Spleen (tissue), 13 donors: ENCODE measurements at places on chromosomes 7 and 10. TPM values are rescaled to one million over a fixed set of nuclear protein-coding genes. Genes with fewer than 3 reads are reported as not detected.

DNA sequence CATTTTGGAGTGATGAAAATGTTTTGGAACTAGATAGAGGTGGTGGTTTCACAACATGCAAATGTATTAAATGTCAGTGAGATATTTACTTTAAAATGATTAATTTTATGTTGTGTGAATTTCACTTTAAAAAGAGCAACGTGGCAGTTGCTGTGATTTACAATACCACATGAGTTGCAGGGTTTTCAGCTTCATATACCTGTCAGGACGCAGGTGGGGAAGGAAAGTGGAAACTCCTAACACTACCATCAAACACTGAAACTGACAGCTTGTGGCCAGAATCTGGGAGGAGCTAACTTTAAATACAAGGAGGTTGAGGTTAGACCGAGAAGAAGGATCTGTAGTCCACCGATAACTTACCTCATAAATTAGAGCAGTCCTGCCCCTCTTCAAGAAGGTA is 168.9 kb upstream of the TMEM72 start:
- H3K27ac ChIP-seq = no peak overlapping the region
- no peak for DNase-seq
- H3K27me3 ChIP-seq = no peaks in the 10 kb centered on the region
- no peaks in the 10 kb centered on the region for H3K4me1 ChIP-seq
- no peak overlapping the region for H3K4me3 ChIP-seq

The GPNMB gene
- 64.8 TPM for polyA plus RNA-seq

DNA sequence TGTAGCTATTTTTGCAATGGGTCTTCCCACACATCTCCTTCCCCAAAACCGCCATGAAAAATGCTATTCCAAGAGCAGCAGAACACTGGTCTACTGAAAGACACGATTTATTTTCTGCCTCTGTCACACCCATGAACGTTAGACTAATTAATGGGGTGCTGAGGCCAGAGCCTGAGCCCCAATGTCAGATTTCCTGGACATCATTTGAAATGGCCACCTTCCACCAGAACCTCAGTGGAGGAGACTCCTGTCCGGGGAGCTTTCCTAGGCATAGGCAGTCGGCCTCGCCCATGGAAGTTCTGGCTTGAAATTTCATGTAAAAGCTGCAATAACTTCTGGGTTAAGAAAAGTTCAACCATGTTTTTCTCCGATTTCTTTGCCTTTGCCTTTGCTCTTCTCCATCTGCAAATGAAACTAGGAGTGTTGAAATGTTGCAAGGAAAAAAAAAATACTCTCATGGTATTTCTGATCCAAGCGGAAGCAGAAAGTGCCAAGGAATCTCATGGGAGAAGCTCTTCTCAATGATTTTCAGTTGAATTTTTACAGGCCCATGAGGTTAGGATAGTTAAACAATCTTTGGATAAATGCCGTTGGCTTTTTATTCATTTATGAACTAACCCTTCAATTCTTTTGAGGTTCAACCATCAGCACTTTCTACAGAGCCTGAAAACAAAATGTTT is 570.8 kb upstream of the MGMT start:
- no peak for DNase-seq
- H3K27me3 ChIP-seq = no peaks in the 10 kb centered on the region
- H3K4me3 ChIP-seq = no peak overlapping the region
- H3K36me3 ChIP-seq = no peaks in the 10 kb centered on the region
- H3K27ac ChIP-seq = no peak overlapping the region

DNA sequence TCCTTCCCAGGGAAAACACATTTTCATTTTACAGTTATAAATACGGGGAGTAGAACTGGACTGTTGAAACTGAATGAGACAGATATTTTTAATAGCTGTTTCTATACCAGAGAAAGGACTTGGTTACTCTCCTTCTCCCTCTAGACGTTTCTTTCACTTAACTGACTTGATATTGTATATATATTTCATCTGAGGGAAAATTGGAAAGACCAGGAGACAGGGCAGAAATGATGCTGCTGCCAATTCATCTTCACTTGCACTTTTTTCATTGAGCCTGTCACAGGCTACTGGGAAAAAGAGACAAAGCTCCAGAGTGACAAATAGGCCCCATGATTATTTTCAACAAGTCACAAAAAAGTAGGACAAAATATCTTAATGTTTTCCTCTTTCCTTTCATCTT is 636.0 kb upstream of the TPK1 start:
- no peak overlapping the region for H3K27ac ChIP-seq
- H3K4me1 ChIP-seq = no peaks in the 10 kb centered on the region
- DNase-seq = no peak
- no peaks in the 10 kb centered on the region for H3K36me3 ChIP-seq

GRCh38 chr10:75508239-75508813 is 76.9 kb downstream of the LRMDA start:
- H3K4me1 ChIP-seq = no peaks in the 10 kb centered on the region
- no peak overlapping the region for H3K27ac ChIP-seq
- no peaks in the 10 kb centered on the region for H3K27me3 ChIP-seq
- no peak overlapping the region for H3K4me3 ChIP-seq
- DNase-seq = no peak

- no peaks in the 10 kb centered on the region for H3K36me3 ChIP-seq
- H3K4me1 ChIP-seq = no peaks in the 10 kb centered on the region
- no peaks in the 10 kb centered on the region for H3K27me3 ChIP-seq
Observed at GRCh38 chr7:19318287-19318686, 173.1 kb upstream of the FERD3L start.

The GPRIN2 gene
- polyA plus RNA-seq = not detected

- no peaks in the 10 kb centered on the region for H3K27me3 ChIP-seq
- H3K27ac ChIP-seq = no peak overlapping the region
Observed at GRCh38 chr7:27520815-27521790, 141.6 kb downstream of the HIBADH start.

DNA sequence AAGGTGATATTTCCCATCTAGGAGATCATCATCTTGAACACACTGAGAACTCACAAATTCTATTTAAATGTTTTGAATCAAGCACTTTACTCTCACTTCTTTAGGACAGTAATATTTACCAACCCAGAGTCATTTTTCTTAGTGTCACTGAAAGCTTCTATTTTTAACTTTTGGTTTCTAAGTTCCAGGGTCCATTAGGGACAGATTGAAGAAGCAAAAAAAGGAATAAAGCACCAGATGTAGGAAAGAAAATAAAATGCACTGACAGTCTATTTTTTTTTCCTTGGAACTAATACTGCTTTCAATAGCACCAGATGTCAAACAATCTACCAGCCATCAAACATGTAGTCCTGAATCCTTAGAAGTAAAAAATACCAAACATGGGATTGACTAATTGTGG is 526.7 kb upstream of the LRRN3 start:
- H3K4me1 ChIP-seq = no peaks in the 10 kb centered on the region
- H3K36me3 ChIP-seq = no peaks in the 10 kb centered on the region
- H3K4me3 ChIP-seq = no peak overlapping the region
- no peak overlapping the region for H3K27ac ChIP-seq

DNA sequence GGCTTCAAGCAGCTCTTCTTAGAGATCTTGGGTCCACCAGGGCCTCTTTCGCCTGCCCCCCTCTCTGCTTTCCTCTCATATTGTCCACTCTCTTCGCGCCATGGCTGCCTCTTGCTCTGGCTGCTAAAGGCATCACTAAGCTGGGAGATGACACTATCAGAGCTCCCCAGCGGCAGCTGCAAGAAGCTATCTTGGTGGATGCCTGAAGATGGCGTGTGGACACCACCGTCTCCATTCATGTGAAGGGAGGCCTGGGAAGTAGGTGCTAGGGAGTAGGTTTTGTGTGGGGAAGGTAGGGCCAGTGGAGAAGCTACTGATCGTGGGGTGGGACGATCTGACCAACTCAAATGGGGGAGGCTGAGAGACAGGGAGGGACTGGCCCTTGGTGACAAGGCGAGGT is 45.9 kb upstream of the PDLIM1 start:
- no peak overlapping the region for H3K27ac ChIP-seq
- H3K4me3 ChIP-seq = no peak overlapping the region
- peaks cover 7% of the 10 kb centered on the region for H3K4me1 ChIP-seq
- H3K36me3 ChIP-seq = no peaks in the 10 kb centered on the region
- DNase-seq = no peak

GRCh38 chr10:13018171-13018570 is 16.7 kb upstream of the CCDC3 start:
- H3K4me3 ChIP-seq = no peak overlapping the region
- H3K36me3 ChIP-seq = no peaks in the 10 kb centered on the region
- H3K27me3 ChIP-seq = no peaks in the 10 kb centered on the region

The TMEM273 gene
- 29.3 TPM for polyA plus RNA-seq

DNA sequence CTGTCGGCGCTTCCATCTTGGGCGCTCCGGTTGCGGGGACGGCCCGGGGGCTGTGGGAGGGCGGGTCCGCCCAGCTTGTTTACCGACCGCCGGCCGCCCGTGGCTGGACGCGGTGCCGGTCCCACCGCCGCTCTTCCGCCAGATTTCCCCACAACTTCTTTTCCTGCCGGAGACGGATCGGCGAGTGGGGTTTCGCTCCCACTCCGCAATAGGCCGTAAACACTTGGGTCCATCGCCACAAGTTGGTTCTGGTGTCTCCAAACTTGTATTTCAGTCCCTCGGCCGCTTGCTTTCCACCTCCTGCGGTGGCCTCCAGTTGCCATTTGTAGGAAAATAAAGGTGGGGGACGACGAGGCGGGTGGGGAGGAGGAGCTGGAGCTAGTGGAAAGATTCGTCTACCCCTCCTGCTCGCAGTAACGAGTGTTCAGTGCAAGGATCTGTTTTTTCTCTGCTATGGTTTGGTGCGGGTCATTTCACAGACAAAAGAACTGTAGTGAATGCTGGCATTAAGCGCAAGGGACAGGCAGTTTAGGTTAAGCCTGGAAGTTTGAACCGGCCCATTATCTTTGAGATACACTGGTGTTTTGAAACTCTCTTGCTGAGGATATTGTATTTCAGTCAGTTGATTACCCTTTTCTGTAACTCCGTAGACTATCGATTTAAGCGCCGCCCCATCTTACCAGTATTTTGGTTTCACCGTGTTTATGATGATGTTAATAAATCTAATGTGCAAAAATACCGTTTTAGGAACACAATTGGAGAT is 24.3 kb upstream of the ZRANB1 start:
- H3K4me1 ChIP-seq = peaks cover 23% of the 10 kb centered on the region
- H3K27me3 ChIP-seq = no peaks in the 10 kb centered on the region
- H3K4me3 ChIP-seq = peak overlapping the region; percentile 66
- H3K27ac ChIP-seq = peak overlapping the region; percentile 99

- H3K27me3 ChIP-seq = no peaks in the 10 kb centered on the region
- no peaks in the 10 kb centered on the region for H3K4me1 ChIP-seq
Observed at GRCh38 chr10:381805-382204, 246.6 kb downstream of the ZMYND11 start.

- no peaks in the 10 kb centered on the region for H3K27me3 ChIP-seq
- H3K4me1 ChIP-seq = peaks cover 85% of the 10 kb centered on the region
- H3K27ac ChIP-seq = peak overlapping the region; percentile 71
- no peak for DNase-seq
- peak overlapping the region; percentile 19 for H3K4me3 ChIP-seq
Observed at GRCh38 chr10:96666741-96667140, 53.6 kb downstream of the PIK3AP1 start.

GRCh38 chr7:130988443-130988842 is 254.4 kb upstream of the KLF14 start:
- peak overlapping the region; percentile 44 for H3K27ac ChIP-seq
- peaks cover 50% of the 10 kb centered on the region for H3K36me3 ChIP-seq
- H3K4me3 ChIP-seq = no peak overlapping the region
- peaks cover 67% of the 10 kb centered on the region for H3K4me1 ChIP-seq

The TYW1B gene
- polyA plus RNA-seq = 2.0 TPM

The SLC12A9 gene
- polyA plus RNA-seq = 48.4 TPM

GRCh38 chr10:124157271-124157681 is 63.9 kb upstream of the CHST15 start:
- peaks cover 12% of the 10 kb centered on the region for H3K4me1 ChIP-seq
- peak overlapping the region; percentile 63 for H3K27ac ChIP-seq
- peak; percentile 67 for DNase-seq
- H3K4me3 ChIP-seq = no peak overlapping the region
- no peaks in the 10 kb centered on the region for H3K36me3 ChIP-seq

The PALD1 gene
- 19.7 TPM for polyA plus RNA-seq

DNA sequence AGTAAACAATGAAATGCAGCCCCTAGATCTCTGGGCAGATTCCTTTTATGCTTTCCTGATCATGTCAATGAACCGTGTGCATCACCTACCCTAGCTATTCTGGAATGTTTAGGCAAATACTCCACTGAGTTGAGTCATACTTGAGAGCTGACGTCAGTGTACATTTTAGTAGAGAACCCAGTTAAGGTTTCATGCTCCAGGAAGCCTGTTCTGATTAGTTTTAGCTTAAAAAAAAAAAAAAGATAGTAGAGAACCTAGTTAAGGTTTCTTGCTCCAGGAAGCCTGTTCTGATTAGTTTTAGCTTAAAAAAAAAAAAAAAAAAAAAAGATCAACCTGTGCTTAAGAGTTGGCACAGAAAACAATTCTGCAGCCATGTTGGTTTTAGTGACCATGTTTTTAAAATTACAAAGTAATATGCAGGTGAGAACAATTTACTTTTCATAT is 3.7 kb upstream of the MCU start:
- no peak overlapping the region for H3K27ac ChIP-seq
- no peaks in the 10 kb centered on the region for H3K27me3 ChIP-seq
- H3K4me1 ChIP-seq = peaks cover 10% of the 10 kb centered on the region
- no peaks in the 10 kb centered on the region for H3K36me3 ChIP-seq
- H3K4me3 ChIP-seq = no peak overlapping the region

GRCh38 chr7:135341049-135341448 is 107.4 kb downstream of the STRA8 start:
- no peaks in the 10 kb centered on the region for H3K27me3 ChIP-seq
- no peaks in the 10 kb centered on the region for H3K4me1 ChIP-seq
- DNase-seq = no peak
- H3K27ac ChIP-seq = no peak overlapping the region
- no peaks in the 10 kb centered on the region for H3K36me3 ChIP-seq

GRCh38 chr7:35728412-35729060 is 33.6 kb upstream of the HERPUD2 start:
- H3K27ac ChIP-seq = peak overlapping the region; percentile 84
- H3K36me3 ChIP-seq = no peaks in the 10 kb centered on the region
- no peak overlapping the region for H3K4me3 ChIP-seq
- DNase-seq = no peak
- H3K27me3 ChIP-seq = no peaks in the 10 kb centered on the region

DNA sequence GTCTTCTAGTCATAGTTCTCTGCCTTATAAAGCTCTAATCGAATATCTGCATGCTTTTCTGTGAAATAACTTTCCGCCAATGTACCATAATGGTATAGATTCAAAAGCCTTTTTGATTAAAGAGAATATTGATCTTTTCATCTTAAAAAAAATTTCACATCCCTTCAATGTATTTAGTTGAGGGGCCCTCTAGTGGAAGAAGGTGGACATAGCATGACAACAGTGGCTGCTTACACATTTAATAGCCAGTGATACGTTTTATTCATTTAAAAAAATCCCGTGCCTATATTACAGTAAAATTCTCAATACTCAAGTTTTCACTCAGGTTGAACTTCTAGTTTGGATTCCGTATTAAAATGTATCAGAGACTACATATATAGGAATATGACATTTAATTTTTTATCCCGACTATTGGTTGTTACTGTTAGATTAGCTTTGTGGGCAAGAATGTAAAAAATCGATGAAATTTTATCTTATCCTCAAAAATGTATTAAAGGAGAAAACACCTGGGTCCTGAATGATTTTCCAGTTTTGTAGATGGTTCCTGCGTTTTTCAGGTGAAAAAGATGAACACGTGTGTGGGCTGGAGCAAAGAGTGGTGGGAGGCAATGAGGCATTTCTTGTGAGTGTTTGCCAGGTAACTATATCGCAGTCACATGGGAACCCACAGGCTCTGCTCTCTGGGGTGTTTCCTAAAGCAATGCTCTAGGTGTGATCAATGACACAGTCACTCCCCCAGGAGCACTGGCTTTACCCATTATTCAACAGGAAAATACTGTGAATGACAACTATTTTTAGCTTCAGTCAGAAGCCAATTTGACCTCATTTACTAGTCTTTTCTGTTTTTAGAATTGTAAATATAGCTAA is 24.1 kb upstream of the PNLIP start:
- no peak overlapping the region for H3K27ac ChIP-seq
- no peaks in the 10 kb centered on the region for H3K27me3 ChIP-seq
- no peaks in the 10 kb centered on the region for H3K4me1 ChIP-seq
- no peaks in the 10 kb centered on the region for H3K36me3 ChIP-seq
- H3K4me3 ChIP-seq = no peak overlapping the region
